ENCODE measurements at places on chromosomes 11 and 22. TPM values are rescaled to one million over a fixed set of nuclear protein-coding genes. Genes with fewer than 3 reads are reported as not detected.

DNA sequence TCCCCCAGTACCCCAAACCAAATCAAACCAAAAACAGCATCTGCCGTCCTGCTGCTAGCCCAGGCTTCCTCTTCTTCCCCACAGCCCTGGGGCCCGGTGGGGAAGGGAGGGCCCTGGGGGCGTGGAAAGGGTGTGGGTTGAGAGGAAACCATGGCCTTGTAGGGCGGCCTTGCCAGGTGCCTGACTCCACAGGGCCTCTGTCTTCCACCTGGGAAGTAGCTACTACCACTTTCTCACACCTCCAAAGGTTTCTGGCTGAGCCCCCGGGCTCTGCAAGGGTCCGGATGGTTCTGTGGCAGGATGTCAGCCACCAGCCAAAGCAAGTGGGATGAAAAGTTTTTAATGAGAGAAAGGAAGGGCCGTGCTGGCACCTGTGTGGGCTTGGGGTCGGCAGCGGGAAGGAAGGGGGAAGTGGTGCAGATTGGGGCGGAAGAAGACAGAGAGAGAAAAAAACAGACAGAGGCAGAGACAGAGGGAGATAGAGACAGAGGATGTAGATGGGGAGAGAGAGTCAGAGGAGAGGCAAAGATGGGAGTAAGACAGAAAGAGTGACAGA lies 10.5 kb downstream of the TPST2 start:
- no peak for DNase-seq

- DNase-seq, result no peak
These were observed 13.3 kb upstream of the CEP295 start for GRCh38 chr11:93648158-93648557.

The GAB4 gene
- total RNA-seq, result not detected

DNA sequence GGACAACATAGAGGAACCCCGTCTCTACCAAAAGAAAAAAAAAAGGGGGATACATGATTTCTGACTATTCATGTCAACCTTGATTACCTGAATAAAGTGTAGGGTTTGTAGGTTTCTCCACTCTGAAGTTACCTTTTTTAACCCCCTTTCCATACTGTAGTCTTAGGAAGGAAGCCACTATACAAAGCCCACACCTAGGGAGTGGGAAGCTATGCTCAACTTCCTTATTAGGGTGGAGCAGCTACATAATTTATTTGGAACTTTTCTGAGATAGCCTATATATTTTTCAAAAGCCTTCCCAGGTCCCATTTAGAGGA lies 582 bp upstream of the ATP6V1E1 start:
- DNase-seq, result no peak

GRCh38 chr22:23217171-23218052 lies 37.1 kb downstream of the BCR start:
- DNase-seq, result no peak

The NXF1 gene
- total RNA-seq, result 48.8 TPM

DNA sequence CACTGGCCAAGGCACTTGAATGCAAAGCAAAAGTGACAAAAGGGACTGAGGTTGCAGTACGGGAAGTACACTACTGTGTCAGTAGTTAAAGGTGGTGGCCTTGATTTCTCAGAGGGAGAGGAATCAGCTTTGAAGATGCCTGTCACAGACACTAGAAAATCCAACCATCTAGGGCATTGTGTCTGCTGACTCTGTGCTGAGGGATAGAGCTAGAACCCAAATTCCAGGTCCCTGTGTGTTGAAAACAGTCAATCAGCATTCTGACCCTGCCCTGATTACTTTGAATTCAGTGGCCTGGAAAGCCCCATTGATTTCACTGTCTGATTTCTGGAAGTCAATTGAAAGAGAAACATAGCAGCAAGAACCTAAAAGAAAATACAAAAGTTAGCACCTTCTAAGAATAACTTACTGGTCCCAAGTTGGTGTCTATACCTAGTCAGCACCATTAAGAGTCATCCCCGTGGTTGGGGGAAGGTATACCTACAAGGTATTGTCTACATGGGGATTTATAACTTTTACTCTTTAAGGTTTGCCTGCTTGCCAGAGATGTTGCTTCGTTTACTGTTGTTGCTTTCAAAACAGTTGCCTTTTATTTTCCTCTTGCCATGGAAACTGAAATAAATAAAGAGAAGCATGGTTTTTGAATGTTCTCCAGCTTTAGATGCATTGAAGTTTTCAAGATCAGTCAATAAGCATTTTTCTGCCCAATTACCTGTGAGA lies 97.3 kb downstream of the PDHX start:
- no peak for DNase-seq
